ENCODE measurements at places on chromosomes 5 and 9. TPM values are rescaled to one million over a fixed set of nuclear protein-coding genes. Genes with fewer than 3 reads are reported as not detected.
A peak's percentile ranks its signal among the peaks of the same experiment; 100 is the strongest.

DNA sequence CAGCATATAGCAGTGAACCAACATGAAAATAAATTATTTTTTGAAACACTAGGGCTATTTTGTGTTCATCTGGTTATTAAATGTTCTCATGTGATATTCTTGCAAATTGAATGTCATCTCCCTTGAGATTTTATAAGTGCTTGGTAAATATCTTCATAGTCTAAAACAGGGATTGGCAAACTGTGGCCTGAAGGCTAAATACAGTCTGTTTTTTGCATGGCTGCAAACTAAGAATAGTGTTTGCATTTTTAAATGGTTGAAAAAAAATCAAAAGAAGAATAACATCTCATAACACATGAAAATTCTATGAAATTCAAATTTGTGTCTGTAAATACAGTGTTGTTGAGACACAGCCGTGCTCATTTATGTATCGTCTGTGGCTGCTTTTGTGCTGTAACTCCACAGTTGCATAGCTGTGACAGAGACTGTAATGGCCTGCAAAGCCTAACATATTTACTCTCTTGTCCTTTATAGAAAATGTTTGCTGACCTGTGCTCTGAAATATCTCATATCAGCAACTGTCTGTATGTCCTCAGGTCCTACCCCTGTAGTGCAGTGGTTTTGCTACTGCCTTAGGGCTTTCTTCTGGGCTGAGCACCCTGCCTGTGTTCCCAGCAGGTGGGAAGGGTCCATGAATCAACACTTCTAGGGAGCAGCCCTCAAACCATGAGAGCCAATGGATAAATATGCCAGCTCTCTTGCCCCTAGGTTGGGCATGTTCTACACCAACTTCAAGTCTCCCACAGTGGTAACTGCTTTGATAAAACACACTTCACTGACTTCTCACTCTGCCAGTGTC, 41.7 kb upstream of the ARRDC3 start:
- DNase-seq, result no peak

GRCh38 chr5:87246061-87246460, 21.6 kb upstream of the RASA1 start:
- no peak for DNase-seq

DNA sequence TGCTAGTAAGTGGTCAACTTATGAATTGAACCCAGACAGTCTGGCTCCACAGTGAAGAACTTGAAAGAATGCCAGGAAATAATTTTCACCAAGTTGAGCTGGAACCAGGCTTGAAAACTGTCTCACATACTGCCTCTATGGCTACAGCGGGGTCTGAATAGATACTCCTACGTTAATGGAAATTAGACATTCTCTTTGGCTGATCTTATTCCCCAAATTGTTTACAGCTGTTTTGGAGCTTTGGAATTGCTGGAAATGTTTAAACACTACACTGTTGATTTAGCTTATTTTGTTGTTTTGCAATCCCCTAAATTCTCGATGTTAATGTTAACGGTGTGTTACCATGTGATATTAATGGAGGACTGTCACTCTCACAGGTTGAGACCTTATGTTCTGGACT, 146.4 kb downstream of the FBXL7 start:
- DNase-seq, result no peak

DNA sequence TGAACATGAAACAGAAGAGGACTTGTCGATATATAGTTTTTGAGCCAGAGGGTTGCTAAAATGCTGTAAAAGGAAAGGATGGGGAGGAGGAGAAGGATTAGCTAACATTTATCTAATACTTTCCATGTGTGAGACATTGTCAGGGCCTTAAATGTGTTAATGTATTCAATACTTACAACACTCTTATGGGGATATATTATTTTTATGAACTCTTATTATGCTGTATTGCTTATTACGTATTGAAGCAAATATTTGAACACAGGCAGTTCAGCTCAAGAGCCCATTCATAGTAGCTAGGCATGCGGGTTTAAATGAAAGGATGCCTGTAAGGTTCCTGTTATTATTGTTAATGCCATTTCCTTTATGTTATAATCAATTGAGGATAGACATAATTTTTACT, 391.5 kb downstream of the CCDC171 start:
- no peak for DNase-seq

DNA sequence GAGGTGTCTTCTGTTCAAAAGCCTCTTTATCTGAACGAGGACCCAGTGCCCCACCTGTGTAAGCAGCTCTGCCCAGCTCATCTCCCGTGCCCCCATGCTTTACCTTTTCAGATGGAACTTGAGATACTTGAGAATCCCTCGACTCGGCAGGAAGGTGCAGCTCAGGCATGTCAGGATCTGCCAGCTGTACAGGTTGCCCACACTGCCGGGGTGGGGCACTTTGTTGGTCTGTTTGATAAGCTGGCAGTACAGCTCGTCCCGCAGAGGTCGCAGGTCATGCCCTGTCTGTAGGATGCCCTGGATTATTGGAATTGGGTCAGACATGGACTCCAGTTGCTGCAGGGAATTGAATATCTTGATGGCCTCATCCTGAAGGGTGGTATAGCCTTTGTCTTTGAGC, 58.0 kb upstream of the RETREG1 start:
- DNase-seq, result no peak

- DNase-seq, result peak; percentile 10
Observed at GRCh38 chr5:62791059-62791458, 212.4 kb downstream of the LRRC70 start.

EQTN gene
- not detected for polyA plus RNA-seq

DNA sequence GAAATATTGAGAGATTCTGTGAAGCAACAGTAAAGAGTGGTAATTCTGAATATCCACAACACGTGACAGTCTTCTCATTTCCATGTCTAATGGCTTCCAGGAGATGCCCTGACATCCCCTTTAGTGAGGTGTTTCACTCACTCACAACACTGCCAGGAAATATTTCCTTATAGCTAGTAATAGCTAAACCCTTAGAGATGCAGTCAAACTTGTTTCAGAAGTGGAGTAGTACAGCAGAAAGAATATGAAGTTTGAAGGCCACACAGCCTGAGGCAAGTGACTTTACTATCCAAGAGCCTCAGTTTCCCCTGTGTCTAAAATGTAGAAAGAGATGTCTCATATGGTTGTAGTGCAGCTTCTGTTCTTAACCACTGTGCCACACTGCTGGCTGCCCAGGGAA, 139.2 kb downstream of the CDK5RAP2 start:
- DNase-seq, result no peak

DNA sequence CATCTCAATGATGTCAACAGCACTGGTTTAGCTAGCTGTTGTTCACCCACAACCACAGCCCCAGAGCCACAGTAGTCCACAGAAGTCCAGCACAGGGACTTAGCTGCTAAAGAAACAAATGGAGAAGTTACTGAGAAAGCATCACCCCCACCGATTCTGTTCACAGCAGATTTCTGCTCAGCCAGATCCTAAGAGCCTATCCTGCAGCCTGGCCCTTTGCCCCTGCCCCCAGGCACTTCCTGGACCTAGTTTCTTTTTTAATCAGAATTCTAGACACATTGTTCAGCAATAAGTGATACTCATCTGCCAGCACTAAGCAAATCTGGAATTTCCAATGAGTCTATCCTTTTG, 7.4 kb downstream of the B4GALT1 start:
- DNase-seq, result no peak

DNA sequence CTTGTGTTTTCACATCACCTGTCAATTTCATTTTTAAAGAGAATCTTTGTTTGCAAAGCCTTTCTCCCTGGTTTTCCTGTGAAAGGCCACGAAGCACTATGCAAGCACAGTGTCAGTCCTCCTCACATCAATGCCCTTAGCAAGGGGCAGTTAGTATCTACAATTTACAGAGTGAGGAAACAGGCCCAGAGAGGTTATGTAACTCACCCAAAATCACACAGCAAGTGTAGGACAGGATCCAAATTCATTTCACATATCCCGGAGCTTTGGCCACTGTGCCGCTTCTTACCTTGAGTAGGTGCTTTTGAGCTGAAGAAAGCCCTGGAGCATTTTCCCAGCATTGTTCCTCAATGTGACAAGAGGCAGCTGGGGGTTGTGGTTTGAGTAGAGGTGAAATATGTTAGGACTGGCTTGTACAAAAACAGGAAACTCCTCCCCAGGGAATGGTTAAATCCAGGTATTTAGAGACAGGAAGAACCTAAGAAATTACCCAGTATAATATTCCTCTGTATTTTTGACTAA, 283.8 kb downstream of the NTRK2 start:
- DNase-seq, result no peak

- no peak for DNase-seq
Observed at GRCh38 chr5:153429761-153430380, 60.6 kb upstream of the GRIA1 start.

FCHO2 gene
- polyA plus RNA-seq, result 20.0 TPM

GRCh38 chr5:129069292-129069691, 25.3 kb upstream of the ISOC1 start:
- DNase-seq, result no peak

GRCh38 chr5:72472666-72473422, 34.4 kb downstream of the ZNF366 start:
- DNase-seq, result no peak

- DNase-seq, result no peak
Observed at GRCh38 chr9:110615498-110615897, 36.0 kb upstream of the SVEP1 start.

GRCh38 chr9:92191801-92192200, 76.6 kb upstream of the SPTLC1 start:
- DNase-seq, result no peak

GRCh38 chr9:3672399-3672798, 146.6 kb upstream of the RFX3 start:
- DNase-seq, result no peak

Data from HepG2 (cell line).